ENCODE measurements at places on chromosomes 3 and 15.
A peak's percentile ranks its signal among the peaks of the same experiment; 100 is the strongest.

GRCh38 chr3:172040981-172041963, 1.9 kb downstream of the FNDC3B start:
- DNase-seq = no peak

DNA sequence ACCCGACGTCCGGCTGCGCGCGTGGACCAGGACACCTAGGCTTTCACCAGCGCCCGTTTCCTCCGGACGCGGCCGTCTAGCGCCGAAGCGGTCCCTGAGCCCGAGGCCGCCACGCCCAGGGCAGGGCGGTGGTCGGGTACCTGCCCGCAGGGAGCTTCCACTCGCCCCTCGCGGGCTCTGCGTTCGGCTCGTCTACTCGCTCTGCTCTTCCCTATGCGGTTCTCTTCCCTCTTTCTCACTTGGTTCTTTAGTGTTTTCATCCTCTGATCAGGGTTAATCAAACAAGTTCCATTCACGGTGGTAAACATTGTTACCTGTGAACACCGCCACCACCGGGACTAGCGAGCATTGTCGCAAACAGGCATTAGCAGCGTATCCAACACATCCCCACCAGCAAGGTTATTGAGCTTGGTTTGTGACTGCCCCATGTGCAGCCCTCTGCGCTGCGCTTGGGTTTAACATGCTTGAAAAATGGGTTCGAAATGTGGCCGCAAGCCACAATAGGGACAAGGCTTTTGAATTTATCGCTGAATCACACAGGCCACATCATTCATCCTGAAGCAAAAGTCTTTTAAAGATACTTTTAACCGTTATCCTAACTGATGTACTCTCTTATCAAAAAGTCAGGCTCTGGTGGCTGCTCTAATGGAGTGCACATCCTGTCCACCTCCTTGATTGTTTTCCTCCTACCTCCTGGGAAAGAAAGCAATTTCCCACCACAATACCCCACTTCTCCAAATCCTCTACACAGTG, 843 bp upstream of the CD47 start:
- peak; percentile 65 for DNase-seq

- no peak for DNase-seq
These were observed 96.4 kb downstream of the PYDC2 start for GRCh38 chr3:191557322-191557721.

DNA sequence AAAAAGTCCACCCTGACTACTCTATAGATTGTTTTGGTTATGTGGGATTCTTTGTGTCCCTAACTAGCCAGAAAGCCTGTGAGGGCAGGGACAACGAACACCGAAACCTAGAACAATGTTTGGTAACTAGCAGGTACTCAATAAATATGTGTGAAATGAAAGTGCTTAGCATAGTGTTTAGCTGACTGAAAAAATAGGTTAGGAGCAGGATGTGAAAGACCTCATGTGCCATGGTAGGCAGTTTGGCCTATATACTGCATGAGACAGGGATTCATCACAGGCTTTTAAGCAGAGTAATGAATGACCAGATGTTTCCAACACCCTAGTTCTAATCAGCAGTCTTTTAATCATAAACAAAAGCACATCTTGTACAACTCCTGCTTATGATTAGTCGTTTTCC, 64.2 kb downstream of the MYO5A start:
- DNase-seq = no peak

GRCh38 chr3:152113413-152113812, 155.3 kb upstream of the MBNL1 start:
- DNase-seq = no peak

DNA sequence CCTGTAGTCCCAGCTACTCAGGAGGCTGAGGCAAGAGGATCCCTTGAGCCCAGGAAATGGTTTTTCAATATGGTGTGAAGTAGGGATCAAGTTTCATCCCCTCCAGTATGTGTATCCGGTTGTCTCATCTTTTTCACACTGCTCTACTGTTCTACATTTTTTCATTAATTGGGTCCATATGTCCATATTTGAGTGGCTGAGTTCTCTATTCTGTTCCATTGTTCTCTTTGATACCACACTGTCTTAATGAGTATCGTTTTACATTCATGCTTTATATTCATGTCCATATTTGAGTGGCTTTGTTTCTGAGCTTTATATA, 81.6 kb upstream of the LRRFIP2 start:
- no peak for DNase-seq

DNA sequence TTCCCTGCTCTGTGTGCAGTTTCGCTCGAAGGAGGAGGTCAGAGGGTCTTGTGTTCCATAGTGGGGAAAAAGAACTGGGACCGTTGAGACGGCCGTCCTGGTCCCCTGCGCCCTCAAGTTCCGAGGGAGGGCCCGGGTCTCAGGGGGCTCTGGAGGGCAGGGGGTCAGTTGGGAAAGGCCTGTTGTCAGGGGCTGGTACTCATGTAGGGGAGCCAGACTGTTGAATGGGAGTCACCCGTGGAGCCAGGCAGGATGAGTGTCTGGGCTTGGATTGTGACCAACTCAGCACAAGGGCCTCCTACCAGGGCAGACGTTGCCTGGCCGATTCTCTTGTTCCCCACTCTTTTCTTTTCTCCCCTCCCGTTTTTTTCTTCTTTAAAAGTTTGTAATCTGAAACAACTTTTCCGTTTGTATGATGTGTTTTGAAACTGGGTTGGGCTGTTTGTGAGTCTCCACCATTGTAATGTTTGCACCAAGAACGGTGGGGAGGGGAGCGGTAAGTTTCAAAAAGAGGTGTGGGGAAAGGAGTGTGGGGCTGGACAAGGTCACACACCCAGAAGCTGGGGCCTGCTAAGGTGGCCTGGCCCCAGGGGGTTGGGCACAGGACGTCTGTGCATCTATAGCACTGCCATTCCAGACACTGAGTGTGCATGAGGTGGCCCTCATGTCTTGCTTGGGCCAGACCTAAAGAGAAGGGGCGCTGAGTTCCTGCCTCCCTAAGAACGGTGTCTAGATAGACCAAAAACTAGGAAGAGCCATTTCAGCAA, 1.1 kb downstream of the CMTM7 start:
- peak; percentile 58 for DNase-seq

DNA sequence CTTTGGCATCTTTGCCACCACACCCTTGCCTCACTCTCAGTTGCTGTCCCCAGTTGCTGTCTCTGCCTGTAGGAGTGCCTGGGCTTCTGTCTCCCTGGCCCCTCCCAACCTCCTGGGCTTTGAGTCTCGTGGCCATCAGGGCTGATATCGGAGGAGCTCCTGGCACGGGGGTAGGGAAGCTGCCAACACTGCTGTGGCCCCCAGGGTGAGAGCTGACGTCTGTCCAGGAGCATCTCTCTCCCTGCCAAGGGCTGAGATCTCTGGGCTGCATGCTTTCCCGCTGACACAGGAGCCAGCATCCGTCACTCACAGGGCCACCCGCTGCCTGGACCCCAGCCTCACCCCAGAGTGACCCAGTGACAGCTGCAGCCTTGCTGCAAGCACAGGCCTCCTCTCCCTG, 47.4 kb downstream of the EXOG start:
- no peak for DNase-seq

DNA sequence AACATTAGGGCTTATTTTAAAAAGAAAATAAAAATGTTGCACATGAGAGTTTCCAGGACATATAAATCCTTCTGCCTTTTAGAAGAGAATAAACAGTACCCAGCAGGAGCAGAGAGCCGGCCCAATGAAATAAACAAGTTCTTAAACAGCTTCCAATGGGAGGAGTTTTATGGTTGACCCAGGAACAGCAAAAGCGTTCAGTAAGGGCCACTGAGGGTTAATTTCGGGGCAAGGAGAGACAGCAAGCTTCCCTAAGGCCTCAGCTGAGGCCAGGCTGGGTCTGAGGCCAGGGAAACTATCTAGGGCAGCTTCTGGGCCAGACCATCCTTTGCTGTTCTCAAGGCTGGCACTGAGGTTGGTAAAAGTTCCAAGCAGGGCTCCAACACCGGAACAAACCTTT, 3.4 kb downstream of the PDZRN3 start:
- no peak for DNase-seq

DNA sequence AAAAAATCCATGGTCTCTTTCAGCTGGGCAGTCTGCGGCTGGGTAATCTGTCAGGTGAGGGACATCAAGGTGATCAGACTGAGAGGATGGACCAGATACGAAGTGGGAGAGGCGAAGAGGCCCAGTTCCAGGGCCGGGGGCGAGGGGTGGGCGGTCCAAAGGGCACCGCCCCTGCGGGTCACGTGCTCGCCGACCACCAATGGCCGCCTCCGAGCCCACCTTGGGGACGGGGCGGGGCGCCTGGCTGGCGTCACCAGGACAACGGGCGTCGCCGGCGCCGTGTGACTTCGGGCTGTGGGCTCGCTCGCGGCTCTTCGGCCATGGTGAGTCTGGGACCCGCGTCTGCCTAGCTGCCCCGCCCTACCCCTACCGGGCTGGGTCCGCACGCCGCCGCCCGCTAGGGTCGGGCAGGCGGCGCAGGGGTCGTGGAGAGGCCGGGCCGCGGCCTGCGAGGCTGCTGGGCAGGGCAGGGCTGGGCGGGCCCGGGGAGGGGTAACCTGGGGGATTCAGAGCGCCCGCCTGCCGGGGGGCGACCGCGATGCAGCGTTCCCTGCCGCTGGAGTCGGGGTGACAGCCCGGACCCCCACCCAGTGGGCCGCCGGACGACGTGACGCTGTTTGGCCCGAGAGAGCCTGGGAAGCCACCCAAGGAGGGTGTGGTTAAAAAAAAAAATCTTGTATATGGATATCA, at the start of gene FBXL2:
Gene FBXL2 (plus strand): TSS at position 250 of the 690 bp plus-strand sequence. CDS start 71 bp downstream, at position 321.
- DNase-seq = peak; percentile 20

DNA sequence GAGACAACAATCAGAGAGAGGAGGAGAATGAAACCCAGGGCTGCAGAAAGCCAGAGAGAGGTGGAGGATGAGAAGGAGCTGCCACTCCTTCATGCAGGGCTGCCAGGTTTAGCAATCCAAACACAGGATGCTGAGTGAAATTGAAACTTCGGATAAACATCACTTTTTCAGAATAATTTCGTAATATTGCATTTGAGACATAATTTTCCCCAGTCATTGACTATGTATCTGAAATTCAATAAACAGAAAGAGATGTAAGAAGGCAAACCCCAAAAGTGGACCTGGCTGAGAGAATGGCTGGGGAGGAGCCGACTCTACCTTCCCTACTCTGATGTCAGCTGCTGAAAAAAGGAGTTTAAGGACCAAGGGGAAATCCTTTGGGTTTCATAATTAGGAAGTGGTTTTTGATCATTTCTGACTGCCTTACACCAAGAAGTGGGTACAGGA, 33.8 kb downstream of the SLC9A9 start:
- DNase-seq = no peak

DNA sequence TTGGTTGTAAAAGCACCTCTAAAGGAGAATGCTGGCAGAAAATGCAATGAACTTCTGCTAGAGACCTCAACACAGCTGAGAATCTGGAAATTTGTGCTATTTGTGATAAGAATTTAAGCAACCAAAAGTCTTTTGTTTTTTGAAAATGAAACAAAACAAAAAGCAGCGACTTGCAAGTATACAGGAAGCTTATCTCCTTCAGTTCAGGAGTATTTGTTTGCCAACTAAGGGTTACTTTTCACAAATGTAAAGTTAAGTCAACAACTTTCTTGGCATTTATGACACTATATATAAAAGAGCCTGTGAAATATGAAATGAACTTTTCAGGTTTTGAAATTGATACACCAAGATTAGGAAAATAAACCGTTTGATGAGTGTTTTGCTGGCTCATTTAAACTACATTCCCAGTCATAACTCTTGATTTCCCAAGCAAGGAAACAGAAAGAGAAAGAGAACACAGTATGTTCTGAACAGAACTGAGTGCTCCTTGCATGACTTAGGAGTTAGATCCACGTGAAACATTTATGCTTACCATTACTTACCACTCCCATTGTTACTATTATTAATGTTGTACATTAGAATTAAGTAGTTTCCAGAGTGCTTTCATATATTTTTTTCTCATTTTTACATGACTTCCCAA, 92.3 kb upstream of the COL8A1 start:
- DNase-seq = no peak

GRCh38 chr3:117526470-117527079, 817.0 kb downstream of the TUSC7 start:
- no peak for DNase-seq

DNA sequence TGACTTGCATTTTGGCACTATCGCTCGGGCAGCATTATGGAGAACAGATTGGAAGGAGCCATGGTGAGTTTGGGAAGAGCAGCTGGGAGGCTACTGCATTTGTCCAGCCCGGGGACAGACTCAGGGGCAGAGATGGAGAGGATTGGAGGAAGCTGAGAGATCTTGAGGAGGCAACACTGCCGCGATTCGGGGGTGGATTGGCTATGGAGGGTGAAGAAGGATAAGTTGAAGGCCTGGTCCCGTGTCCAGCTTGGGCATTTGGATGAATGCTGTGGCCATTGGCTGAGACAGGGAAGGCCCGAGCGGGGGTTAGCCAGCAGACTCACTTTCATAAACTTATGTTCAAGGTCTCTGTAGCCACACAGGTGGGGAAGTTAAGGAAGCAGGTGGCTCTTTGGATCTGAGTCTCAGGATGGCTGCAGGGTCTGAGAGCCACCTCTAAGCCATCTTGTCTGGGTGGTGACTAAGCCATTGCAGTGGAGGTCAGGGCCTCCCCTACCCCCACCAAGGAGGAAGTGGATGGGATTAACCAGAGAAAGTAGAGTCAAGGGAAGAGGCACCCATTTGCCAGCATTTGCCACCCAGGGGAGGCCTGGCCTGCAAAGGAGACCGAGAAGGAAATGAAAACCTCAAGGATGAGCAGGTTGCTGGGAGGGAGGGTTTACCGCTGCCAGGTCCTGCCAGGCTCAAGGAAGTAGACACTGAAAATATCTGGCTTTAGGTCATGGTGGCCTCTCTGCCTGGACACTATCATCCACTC, 144.0 kb upstream of the TLE3 start:
- DNase-seq = no peak

- no peak for DNase-seq
These were observed 50.7 kb downstream of the STARD5 start for GRCh38 chr15:81273200-81273599.

- DNase-seq = no peak
These were observed 73.2 kb upstream of the CHL1 start for GRCh38 chr3:123341-123740.

- DNase-seq = no peak
These were observed 80.5 kb downstream of the UBE2E2 start for GRCh38 chr3:23283625-23284024.

DNA sequence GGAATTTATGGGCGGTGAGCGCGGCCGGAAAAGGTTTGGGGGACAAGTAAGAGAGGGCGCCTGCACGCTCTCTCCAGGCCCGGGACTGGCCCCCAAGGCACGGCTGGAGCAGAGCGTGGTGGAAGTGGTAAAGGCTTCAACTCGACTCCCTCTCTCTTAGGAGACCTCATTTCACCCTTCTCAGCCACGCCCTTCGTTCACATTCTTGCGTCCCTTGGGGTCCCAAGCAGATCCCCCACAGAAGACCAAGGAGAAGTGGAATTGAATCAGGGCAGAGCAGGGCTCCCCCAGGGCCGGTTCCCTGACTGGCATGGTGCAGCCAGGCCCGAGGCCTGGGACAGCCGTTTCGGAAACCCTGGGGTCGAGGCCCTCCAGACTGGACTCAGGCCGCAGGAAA, 75.4 kb upstream of the POLG start:
- no peak for DNase-seq

GRCh38 chr3:61807865-61808276, 246.5 kb downstream of the PTPRG start:
- DNase-seq = no peak

- no peak for DNase-seq
These were observed 11.8 kb downstream of the TYRO3 start for GRCh38 chr15:41570764-41571163.

Data from activated T-cell treated with anti-CD3 and anti-CD28 coated beads, Interleukin-2, amount 50 U/mL, for 1 hour (primary cell).